ENCODE measurements at places on chromosomes 13 and 19.

- no peak for DNase-seq
Observed at GRCh38 chr13:27921421-27921960, 1.7 kb downstream of the PDX1 start.

- DNase-seq: peak; percentile 28
Observed at GRCh38 chr13:109610517-109610916, 175.9 kb downstream of the IRS2 start.

DNA sequence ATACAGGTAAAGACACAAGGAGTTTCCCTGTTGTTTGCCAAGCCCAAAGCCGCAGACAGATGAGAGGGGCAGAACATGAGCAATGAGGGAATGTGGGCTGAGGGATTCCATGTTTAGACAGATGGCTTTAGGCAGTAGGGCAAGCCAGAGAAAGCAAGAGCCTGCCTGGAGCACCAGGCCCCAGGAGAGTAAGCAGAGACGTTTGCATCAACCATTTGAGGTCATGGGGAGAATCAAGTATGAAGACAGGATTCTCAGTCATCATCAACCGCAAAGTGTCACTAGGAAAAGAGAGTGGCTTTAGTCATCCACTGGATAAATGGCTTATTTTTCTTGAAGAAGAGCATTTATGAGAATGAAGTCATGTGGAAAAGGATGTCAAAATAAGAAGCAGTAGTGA, 184.7 kb downstream of the COG6 start:
- no peak for DNase-seq

DNA sequence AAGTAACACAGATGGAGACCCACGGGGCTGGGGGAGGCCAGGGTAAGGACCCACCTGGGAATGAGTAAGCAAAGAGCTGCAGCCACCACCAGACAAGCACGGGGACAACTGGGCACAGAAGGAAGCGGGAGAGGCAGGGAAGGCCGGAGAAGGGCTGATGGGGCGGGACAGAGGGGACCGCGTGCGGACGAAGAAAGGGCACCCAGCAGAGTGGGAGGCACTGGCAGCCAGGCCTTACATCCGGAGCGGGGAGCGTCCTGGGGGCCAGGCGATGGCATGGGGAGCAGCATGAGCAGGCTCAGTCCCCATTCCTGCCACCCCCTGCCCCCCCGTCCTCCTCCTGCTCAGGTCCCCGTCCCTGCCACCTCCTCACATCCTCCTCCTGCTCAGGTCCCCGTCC, 3.0 kb downstream of the PROZ start:
- no peak for DNase-seq

GRCh38 chr13:44084146-44084545, 204.4 kb downstream of the LACC1 start:
- no peak for DNase-seq

- peak; percentile 79 for DNase-seq
Observed at GRCh38 chr19:45403781-45404556, 900 bp downstream of the PPP1R13L start.

GRCh38 chr13:29859971-29860370, 9.6 kb upstream of the UBL3 start:
- DNase-seq: no peak
